ENCODE measurements at places on chromosomes 11 and 22. TPM values are rescaled to one million over a fixed set of nuclear protein-coding genes. Genes with fewer than 3 reads are reported as not detected.

CRYBA4 gene
- not detected for total RNA-seq

JAML gene
- not detected for total RNA-seq

DPP3 gene
- 68.5 TPM for total RNA-seq

CTTN gene
- total RNA-seq: 233 TPM

CDC42BPG gene
- 8.1 TPM for total RNA-seq

SLC25A18 gene
- total RNA-seq: 0.23 TPM

RIC3 gene
- total RNA-seq: 0.16 TPM

MIOX gene
- not detected for total RNA-seq

APOL4 gene
- total RNA-seq: not detected

CNIH2 gene
- total RNA-seq: not detected

PIH1D2 gene
- total RNA-seq: 1.3 TPM

EXPH5 gene
- total RNA-seq: 5.4 TPM

RHOD gene
- total RNA-seq: 269 TPM

C22orf31 gene
- total RNA-seq: not detected

C11orf86 gene
- total RNA-seq: not detected

SGSM1 gene
- total RNA-seq: 0.04 TPM

OR51G2 gene
- total RNA-seq: not detected

VSTM5 gene
- under 0.01 TPM for total RNA-seq

CARD18 gene
- total RNA-seq: 0.19 TPM

OR56A5 gene
- total RNA-seq: not detected

ESAM gene
- total RNA-seq: not detected

CCDC89 gene
- 0.76 TPM for total RNA-seq

NAV2 gene
- 18.1 TPM for total RNA-seq

RGL4 gene
- not detected for total RNA-seq

MS4A5 gene
- not detected for total RNA-seq

C11orf87 gene
- under 0.01 TPM for total RNA-seq

OOSP1 gene
- total RNA-seq: not detected

TLCD5 gene
- 3.3 TPM for total RNA-seq

RASSF10 gene
- total RNA-seq: 2.3 TPM

OR6T1 gene
- not detected for total RNA-seq

MRGPRX4 gene
- total RNA-seq: 0.55 TPM

ZP1 gene
- total RNA-seq: not detected

ENTHD1 gene
- total RNA-seq: not detected

PMM1 gene
- total RNA-seq: 66.9 TPM

OR51L1 gene
- not detected for total RNA-seq

ACRV1 gene
- total RNA-seq: not detected

OR52E8 gene
- not detected for total RNA-seq

ZNF202 gene
- 5.9 TPM for total RNA-seq

OR52E5 gene
- not detected for total RNA-seq

TRMT2A gene
- 28.1 TPM for total RNA-seq
